CD4-positive, alpha-beta T cell treated with Interleukin-4 for 1 hour (primary cell): ENCODE measurements at places on chromosomes 11 and 22.

DNA sequence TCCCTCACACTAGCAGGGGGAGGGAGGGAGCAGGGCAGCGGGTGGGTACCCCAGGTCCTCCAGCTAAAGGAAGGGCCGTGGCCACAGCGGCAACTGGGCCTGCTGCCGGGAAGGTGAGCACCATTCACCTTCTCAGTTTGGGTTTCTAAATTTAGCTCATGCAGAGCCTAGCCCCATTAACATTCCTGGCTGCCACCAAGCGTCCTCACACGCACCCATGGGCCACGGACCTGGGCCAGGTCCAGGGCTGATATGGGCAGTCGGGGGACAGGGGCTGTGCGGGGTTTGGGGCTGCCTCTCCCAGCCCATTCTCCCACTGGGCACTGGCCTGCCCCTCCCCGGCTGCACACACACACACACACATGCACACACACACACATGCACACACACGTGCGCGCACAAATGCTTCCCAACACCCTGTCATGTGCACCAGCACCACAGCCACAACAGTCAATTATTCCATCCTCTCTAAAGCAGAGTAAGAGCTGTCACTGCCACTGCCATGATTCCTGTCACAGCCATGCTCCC, 28.7 kb downstream of the SYT7 start:
- no peak for DNase-seq

- DNase-seq, result no peak
Observed at GRCh38 chr22:43182118-43182517, 4.8 kb downstream of the TTLL12 start.

GRCh38 chr22:30430933-30431332, 5.4 kb downstream of the MTFP1 start:
- DNase-seq, result no peak

- no peak for DNase-seq
Observed at GRCh38 chr11:115215694-115216617, 288.3 kb downstream of the CADM1 start.

GRCh38 chr11:47000033-47000432, 63.5 kb downstream of the CSTPP1 start:
- no peak for DNase-seq

GRCh38 chr11:12800032-12800671, 125.9 kb downstream of the TEAD1 start:
- no peak for DNase-seq

- DNase-seq, result no peak
Observed at GRCh38 chr11:32987851-32988250, 27.8 kb upstream of the DEPDC7 start.

DNA sequence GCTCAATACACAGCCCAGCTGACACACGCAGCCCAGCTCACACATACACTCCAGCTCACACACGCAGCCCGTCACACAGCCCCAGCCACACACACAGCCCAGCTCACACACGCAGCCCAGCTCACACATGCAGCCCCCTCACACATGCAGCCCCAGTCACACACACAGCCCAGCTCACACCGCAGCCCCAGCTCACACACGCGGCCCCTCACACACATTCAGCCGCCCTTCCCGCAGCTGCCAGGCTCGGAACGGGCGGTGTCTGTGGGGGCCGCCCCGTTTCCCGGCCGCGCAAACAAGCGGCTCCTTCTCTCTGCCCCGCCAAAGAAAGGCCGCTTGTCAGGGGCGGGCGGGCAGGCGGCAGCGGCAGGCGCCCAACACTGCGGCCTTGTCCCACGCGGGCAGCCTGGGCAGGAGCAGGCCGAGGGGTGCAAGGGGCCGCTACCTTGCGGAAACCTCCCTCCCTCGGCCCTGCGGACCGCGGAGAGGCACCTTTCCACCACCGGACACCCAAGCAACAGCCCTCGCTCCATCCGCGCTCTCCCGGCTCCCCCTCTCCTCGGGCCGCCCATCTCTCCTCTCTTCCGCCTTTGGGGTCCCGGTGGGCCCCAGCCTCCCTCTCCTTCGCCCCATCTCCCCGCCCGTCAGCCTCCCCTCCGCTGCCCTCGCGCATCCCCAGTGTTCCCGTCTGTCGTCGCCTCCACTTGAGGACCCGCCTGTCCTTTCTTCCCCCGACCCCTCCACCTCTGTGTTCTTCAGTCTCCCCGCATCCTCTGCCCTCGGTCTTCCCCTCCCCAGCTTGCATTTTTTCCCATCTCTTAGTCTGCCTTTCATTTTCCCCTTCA, 2.2 kb downstream of the PHLDB1 start:
- DNase-seq, result peak; percentile 30

GRCh38 chr11:117618302-117618981, 178.6 kb downstream of the DSCAML1 start:
- no peak for DNase-seq

DNA sequence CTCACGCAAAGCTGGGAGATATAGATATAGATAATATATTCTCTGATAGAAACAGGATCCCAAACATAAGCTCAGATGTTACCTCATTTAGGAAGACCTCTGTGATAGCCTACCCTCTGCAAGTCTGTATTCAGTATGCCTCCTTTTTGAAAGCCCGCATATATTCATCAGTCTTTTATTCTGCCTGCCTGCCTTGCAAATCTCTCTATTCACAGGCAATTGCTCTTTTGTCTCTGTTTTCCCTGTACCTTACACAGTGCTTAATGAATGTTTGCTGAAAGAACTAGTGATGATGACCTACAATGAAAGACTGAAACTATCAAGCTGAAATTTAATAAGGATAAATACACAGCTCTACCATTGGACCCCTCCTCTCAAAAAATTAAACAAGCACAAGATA, 18.4 kb downstream of the DEUP1 start:
- DNase-seq, result no peak

- DNase-seq, result no peak
Observed at GRCh38 chr11:128316541-128317227, 270.7 kb downstream of the ETS1 start.

DNA sequence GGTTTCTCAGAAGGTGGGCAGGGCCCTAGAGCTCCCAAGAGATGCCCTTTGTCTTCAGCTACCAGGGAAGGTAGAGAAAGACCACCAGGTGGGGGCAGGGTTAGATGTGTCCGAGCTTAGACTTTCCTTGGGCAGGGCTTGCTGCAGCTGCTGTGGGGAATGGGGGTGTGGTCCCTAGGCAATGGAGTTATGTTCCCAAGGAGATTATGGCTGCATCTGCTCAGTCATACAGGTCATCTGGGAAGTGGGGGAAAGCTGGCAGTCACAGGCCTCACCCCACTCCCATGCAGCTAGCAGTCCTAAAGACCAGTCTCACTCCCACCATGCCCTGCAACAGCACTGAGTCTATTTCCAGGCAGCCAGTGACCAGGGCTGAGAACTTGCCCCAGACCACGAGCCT, 29.5 kb downstream of the MMP27 start:
- no peak for DNase-seq

DNA sequence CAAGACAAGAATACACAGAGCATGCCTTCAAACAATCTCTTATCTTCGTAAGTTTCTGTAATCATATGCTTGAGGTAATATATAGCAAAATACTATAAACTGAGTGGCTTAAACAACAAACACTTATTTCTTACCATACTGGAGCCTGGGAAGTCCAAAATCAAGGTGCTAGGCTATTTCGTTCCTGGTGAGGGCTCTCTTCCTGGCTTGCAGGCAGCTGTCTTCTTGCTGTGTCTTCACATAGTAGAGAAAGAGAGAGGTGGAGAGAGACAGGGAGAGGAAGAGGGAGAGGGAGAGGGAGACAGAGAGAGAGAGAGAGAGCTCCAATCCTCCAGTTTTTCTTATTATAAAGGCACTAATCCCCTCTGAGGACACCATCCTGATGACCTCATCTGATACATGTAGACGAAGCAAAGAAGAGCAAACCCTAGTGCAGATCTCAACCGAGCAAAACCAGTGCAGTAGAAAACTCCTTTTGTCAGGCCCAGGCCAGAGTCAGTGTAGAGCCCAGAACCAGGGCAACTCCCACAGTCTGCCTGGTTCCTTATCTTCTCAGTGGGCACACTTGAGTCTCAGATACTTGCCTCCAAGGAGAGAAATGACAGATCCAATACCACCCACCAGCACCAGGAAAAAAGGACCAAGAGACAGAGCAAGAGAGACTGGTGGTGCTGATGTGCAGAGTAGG, 297.1 kb upstream of the NCAM1 start:
- DNase-seq, result no peak

- no peak for DNase-seq
Observed at GRCh38 chr11:119092880-119093842, 8.5 kb downstream of the HMBS start.

DNA sequence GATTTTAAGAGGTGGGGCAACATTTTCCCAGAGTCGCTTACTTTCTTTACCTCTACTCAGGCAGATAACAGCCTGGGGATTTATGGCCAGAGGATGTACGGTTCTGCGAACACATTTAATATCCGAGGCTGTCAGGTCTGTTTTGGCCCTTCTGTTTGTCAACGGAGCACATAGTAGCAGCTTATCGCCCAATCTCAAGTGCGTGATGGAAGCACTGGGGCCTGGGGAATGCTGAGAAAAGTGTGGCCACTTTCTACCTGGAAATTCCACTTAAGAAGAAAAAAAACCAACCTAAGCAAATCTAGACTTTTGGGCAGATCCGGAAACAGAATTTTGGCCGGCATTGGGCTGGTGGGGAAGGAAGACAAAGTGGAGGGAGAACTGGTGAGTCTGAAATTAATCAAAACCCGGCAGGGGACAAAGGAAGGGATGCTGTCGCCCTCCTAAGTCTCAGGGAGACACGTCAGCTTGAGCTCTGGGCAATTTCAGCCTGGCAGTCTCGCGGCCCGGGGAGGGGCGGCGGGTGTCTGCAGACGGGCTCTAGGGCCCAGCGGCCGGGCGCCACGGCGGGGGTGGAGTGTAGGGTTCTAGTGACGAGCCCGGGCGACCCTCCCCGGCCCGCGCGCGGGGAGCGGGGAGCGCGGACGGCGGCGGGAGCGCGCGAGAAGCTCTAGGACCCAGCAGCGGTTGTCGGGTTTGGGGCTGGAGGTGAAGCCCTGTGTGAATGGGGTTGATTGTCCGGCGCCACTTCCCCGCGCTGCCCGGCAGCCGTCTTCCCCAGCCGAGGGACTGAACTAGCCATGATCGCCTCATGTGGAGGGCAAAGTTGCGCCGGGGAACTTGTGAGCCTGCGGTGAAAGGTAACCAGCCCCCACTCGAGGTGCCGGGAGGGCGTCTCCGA, at the start of gene AMOTL1:
TSS of gene AMOTL1 (plus strand) at position 656 of the 901 bp plus-strand sequence. CDS start at position 812, 156 bp downstream.
- peak; percentile 2 for DNase-seq

DNA sequence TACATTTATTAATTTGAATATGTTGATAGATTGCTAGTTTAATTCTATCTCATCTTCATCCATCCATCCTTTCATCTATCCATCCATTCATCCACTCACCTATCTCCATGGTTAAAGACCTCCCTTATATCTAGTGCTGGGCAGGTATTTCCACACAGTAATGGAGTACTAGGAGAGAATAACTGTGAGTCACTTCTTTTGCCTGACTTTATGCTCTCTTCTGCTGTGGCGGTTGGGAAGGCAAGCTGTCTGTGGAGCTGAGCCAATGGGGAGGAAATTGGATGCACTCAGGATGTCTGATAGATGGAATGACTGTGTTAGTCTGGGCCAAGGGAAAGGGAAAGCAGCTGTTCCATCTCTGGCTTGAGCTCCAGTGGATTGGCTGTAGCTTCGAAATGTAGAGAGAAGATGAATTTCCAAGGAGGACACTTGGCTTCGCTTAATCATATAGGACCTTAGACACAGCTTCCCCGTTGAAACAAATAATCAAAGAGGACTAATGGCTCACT, 60.3 kb downstream of the NELL1 start:
- DNase-seq, result no peak

- DNase-seq, result no peak
Observed at GRCh38 chr11:125157953-125158680, 6.4 kb upstream of the PKNOX2 start.

- DNase-seq, result no peak
Observed at GRCh38 chr22:30362651-30363281, 6.0 kb downstream of the CCDC157 start.

- no peak for DNase-seq
Observed at GRCh38 chr22:44482776-44483175, 15.3 kb downstream of the RTL6 start.

DNA sequence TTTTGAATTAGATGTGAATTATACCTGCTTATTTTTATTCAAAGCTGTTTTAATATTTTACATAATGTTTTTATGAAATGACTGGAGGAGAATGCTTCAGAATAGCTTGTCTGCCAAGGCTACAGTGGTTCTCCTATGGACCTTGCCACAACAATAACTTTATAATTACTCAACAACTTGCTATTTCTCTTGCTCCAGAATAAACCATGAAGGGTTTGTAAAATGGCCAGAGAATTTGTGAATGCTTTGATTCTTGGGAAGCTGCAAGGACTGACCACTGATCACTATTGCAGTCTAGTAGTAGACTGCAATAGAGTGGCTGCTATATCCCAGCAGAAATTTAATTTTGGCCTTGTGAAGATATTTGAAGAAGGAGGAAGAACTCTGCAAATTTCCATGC, 199.7 kb downstream of the FAT3 start:
- DNase-seq, result no peak

GRCh38 chr11:77372726-77373125, 71.2 kb upstream of the GDPD4 start:
- no peak for DNase-seq

- DNase-seq, result no peak
Observed at GRCh38 chr11:30579415-30580175, 6.6 kb downstream of the MPPED2 start.

DNA sequence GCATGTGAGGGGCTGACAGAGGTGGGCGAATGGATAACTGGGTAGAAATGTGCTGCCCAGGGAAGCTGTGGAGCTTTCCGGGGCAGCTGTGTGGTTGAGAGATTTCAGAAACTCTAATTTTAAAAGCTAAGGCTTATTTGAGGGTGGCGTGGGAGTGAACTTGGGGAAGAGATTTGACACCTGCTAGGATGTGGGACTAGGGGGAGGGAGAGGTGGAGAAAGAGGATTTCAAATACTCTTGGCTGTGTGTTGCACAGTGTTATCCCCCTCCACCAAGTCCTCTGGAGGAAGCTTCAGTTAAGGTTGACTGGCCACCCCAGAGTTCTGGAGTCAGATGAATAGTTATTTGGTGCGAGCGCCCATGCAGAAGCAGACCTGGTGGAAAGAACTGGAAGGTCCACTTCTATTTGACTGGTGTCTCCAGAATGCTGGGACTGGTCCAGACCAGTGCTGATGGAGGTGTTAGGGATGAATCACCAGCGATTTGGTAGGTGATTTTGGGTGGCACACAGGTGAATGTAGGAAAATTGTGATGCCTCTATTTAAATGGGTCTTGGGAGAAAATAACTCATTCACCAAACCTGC, 72.8 kb upstream of the ALX4 start:
- no peak for DNase-seq
